Esophagus squamous epithelium (tissue), 5 donors: ENCODE measurements at places on chromosomes 12 and 14.

- no peak for DNase-seq
Observed at GRCh38 chr12:130953771-130954543, at the start of gene ADGRD1. Gene ADGRD1 (plus strand): TSS chr12:130953907. CDS start chr12:130954466, 559 bp downstream.

- no peak for DNase-seq
Observed at GRCh38 chr12:80567401-80567800, 123.4 kb downstream of the PTPRQ start.

- no peak for DNase-seq
Observed at GRCh38 chr12:52121824-52122539, 42.5 kb downstream of the SMIM41 start.

DNA sequence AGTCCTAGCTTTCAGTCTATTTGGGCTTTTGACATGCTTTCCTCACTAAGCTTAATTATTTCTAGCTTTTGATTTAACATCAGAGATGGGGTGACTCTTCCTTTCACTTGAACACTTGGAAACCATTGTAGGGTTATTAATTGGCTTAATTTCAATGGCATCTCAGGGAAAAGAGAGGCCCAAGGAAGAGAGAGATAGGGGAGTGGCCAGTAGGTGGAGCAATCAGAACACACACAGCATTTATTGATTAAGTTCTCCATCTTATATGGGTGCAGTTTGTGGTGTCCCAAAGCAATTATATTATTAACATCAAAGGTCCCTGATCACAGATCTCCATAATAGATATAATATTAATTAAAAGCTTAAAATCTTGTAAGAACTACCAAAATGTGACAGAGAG, 1466.1 kb upstream of the SEL1L start:
- DNase-seq = no peak

- DNase-seq = no peak
Observed at GRCh38 chr12:56150563-56150962, 1.8 kb upstream of the MYL6B start.

- no peak for DNase-seq
Observed at GRCh38 chr12:54561164-54561563, 11.8 kb downstream of the PDE1B start.

- no peak for DNase-seq
Observed at GRCh38 chr14:75884198-75884611, 97.6 kb downstream of the TGFB3 start.

- no peak for DNase-seq
Observed at GRCh38 chr12:97308576-97309198, 153.9 kb upstream of the RMST start.
